GM12878 (cell line): ENCODE measurements at places on chromosomes 12 and 14.

DNA sequence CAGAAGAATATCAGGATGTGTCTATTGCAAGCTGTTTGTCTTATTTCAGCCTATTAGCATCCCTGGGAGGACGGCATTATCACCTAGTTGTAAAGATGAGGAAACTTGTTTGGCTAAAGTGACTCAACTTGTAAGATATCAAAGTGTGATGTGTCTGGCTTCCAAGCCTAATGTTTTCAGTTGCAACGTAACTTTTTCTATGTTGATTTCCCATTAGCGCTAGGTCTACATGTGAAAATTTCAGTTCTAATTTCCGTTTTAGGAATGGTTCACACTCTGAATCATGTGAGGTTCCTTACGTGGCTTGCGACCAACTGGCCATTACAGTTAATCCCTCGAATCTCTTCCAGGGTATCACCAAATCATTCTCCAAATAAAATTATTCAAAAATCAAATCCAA lies 58.0 kb downstream of the LLPH start:
- DNase-seq: peak; percentile 88
- peaks cover 23% of the 10 kb centered on the region for H3K4me1 ChIP-seq
- no peak overlapping the region for H3K4me3 ChIP-seq
- H3K27ac ChIP-seq: peak overlapping the region; percentile 93
- no peaks in the 10 kb centered on the region for H3K36me3 ChIP-seq

GRCh38 chr12:111227476-111228420 lies 141.1 kb downstream of the PHETA1 start:
- H3K27ac ChIP-seq: no peak overlapping the region
- DNase-seq: no peak
- H3K36me3 ChIP-seq: no peaks in the 10 kb centered on the region
- peaks cover 3% of the 10 kb centered on the region; the same call in 1 of the 2 replicates for H3K27me3 ChIP-seq
- no peak overlapping the region for H3K4me3 ChIP-seq
- no peaks in the 10 kb centered on the region for H3K4me1 ChIP-seq

DNA sequence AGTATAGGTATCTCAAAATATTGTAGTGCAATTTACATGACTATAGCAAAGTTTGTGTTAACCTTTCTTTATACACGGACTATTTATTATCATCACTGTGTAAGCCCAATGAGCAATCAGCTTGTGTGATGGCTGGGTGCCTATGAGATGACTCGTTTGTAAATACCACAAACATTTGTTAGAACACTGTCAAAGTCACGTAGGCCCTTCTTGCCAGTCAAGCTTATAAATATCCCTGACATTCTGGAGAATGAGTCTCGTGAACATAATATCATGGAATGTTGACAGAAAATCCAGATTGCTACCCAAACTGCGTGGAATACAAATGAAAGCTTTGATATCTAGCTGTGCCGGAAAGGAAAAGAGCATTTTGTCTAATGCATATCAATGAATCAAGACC lies 648.3 kb upstream of the MDGA2 start:
- H3K27ac ChIP-seq: no peak overlapping the region
- H3K4me1 ChIP-seq: no peaks in the 10 kb centered on the region
- H3K4me3 ChIP-seq: no peak overlapping the region

DNA sequence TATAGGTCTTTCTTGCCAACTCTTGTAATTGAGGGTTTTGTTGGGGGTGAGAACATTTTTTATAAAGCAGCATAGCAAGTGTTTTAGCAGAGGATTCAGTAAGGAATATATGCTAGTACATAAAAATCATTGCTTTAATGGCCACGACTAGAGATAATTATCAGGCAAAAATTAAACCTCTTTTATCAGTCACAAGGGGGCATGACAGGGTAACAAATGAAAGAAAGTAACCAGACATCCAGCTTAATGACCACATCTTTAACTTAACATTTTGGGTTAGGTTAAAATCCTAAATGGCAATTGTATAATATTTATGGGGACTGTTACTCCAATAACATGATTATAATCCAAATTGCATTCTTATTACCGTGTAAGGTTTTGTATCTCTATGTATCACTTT lies 119.6 kb downstream of the LRRIQ1 start:
- no peaks in the 10 kb centered on the region for H3K36me3 ChIP-seq
- DNase-seq: no peak
- H3K27me3 ChIP-seq: no peaks in the 10 kb centered on the region
- H3K4me3 ChIP-seq: no peak overlapping the region
- no peak overlapping the region for H3K27ac ChIP-seq
- H3K4me1 ChIP-seq: no peaks in the 10 kb centered on the region

DNA sequence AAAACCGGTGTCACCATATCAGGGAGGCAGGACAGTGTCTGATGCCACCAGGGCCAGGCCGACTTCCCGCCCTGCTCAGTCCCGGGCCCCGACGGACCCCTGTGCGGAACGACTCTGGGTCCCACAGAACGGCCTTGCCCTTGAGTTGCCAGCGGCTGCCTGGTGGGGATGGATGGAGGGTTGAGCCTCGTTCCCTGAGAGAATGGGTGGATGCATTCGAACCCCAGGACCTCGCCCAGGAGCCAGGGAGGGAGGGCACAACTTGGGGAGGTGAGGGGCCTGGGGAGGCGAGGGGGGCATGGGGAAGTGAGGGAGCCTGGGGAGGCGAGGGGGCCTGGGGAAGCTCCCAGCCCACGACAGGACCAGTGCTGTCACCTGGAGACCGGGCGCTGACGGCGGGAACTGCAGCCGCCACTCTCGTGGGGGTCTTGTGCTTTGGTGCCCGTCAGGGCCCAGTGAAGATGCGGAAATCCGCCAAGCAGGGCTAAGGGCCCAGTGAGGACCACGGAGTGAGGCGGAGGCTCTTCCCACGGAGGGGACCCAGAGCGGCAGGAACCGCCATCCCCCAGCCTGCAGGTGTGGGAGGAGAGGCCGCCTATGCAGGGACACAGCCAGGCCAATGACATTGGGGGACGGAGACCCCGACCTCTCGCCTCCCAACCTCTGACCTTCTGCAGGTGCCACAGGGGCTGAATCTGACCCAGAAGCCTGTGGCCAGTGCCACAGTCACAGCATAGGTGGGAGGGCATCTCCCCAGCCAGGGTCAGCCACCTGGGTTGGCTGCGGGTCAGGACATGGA lies 74.4 kb upstream of the GALNT9 start:
- no peak for DNase-seq
- no peaks in the 10 kb centered on the region for H3K27me3 ChIP-seq
- H3K27ac ChIP-seq: no peak overlapping the region
- H3K36me3 ChIP-seq: no peaks in the 10 kb centered on the region

DNA sequence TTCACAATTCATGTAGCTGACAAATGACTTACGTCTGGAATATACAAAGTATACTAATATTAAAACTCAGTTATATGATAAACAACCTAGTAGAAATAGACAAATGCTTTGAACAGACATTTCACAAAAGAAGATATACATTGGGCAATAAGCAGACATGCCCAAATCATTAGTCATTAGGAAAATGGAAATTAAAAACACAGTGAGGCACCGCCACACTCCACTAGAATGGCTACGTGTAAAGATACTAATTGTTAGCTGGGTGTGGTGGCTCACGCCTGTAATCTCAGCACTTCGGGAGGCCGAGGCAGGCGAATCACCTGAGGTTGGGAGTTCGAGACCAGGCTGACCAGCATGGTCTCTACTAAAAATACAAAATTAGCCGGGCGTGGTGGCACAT lies 248.9 kb upstream of the TMEM132C start:
- H3K4me3 ChIP-seq: no peak overlapping the region
- no peaks in the 10 kb centered on the region for H3K27me3 ChIP-seq
- DNase-seq: no peak
- H3K4me1 ChIP-seq: no peaks in the 10 kb centered on the region
- no peaks in the 10 kb centered on the region for H3K36me3 ChIP-seq
- H3K27ac ChIP-seq: no peak overlapping the region

DNA sequence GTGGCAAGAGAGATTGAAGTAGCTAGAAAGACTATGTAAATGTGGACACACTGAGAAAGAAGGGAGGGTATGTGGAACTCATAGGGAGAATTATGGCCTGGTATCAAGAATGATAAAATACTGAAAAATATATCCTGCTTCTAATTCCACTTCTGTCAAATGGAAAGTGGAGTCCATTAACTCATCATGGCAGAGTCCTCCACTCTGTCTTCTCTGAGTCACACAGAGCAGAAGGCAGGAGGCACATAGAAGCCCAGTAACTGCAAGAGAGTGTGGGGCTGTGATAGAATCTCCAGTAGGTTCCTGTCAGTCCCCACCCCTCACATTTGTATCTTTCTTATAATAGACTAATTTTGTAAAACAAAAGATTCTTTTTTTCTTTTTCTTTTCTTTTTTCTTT lies 223.7 kb downstream of the AKAP6 start:
- no peak for DNase-seq
- H3K4me3 ChIP-seq: no peak overlapping the region
- no peaks in the 10 kb centered on the region for H3K27me3 ChIP-seq
- no peaks in the 10 kb centered on the region for H3K36me3 ChIP-seq
- H3K4me1 ChIP-seq: no peaks in the 10 kb centered on the region

- DNase-seq: no peak
- H3K27ac ChIP-seq: no peak overlapping the region
- H3K36me3 ChIP-seq: no peaks in the 10 kb centered on the region
- H3K27me3 ChIP-seq: no peaks in the 10 kb centered on the region
- peaks cover 16% of the 10 kb centered on the region for H3K4me1 ChIP-seq
These were observed 16.7 kb downstream of the HRK start for GRCh38 chr12:116864371-116865160.

DNA sequence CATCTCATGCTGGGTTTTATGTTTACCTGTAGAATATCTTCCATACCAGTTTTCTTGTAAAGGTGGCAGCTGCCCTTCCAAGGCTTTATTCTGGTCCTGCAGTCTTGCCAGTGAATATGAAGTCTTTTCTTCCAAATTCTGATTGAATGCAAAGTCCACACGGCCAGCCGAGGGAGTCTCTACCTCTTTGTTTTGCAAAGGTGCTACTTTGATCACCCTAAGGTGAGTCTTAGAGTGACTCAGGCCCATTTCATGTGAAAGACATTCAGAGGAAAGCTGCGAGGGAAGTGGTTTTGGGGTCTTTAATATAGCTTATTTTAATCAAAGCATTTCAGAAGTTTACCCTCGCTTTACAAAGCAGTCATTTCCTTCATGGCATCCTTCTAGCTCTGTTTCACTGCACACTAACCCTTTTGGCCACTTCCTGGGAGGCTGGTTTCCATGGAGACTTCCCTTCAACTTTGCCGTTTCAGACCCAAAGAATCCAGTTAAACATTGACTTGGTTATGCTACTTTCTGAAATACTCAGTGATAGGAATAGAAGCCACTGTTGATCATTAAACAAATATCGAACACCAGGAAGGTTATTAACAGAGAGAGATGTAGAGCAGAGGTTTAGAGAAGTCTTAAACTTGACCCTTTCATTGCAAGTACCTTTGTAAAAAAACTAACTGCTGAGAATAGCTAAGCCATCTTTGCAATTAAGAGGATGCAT lies at the start of gene CCDC198:
CCDC198 (minus strand) TSS at position 391 of the 715 bp plus-strand sequence; CDS start at position 249, 142 bp downstream.
- no peaks in the 10 kb centered on the region for H3K4me1 ChIP-seq
- no peaks in the 10 kb centered on the region for H3K36me3 ChIP-seq
- no peaks in the 10 kb centered on the region for H3K27me3 ChIP-seq
- DNase-seq: peak; percentile 65
- H3K4me3 ChIP-seq: no peak within 1 kb of the TSS
- H3K27ac ChIP-seq: no peak within 1 kb of the TSS

DNA sequence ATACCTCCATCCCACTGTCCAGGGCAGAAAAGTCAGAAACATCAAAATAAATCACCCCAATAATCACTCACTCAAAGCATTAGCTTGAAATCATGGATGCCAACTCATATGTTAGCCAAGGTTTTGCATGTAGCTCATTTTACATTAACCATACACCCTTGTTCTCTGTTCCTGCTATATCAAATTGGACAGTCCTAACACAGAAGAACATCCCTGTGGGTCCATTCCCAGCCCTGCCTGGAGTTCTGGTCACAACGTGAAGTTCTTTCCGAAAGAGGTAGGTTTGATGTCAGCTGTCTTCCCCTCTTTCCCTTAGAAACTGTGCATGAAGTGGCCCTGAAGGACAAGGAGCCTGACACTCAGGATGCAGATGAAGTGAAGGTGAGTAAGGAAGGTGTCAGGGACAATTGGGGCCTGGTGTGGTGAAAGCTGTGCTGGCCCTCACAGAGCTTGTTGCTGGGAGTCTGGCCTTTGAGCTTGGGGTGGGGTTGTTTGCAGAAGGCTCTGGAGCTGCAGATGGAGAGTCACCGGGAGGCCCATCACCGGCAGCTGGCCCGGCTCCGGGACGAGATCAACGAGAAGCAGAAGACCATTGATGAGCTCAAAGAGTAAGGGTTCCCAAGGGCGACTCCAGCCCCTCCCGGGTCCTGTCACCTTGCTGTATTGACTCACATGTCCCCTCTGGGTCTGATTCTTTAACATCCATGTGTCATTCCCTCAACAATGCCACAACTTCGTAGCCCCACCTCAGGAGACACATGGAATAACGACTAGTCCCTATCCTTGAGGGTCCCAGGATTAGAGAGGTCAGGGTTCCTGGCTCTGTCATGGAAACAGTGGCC lies 15.0 kb upstream of the PIP4K2C start:
- H3K27me3 ChIP-seq: no peaks in the 10 kb centered on the region; the same call in none of the 2 replicates
- no peak overlapping the region for H3K4me3 ChIP-seq
- no peak for DNase-seq
- no peak overlapping the region for H3K27ac ChIP-seq
- H3K36me3 ChIP-seq: no peaks in the 10 kb centered on the region
- H3K4me1 ChIP-seq: no peaks in the 10 kb centered on the region

DNA sequence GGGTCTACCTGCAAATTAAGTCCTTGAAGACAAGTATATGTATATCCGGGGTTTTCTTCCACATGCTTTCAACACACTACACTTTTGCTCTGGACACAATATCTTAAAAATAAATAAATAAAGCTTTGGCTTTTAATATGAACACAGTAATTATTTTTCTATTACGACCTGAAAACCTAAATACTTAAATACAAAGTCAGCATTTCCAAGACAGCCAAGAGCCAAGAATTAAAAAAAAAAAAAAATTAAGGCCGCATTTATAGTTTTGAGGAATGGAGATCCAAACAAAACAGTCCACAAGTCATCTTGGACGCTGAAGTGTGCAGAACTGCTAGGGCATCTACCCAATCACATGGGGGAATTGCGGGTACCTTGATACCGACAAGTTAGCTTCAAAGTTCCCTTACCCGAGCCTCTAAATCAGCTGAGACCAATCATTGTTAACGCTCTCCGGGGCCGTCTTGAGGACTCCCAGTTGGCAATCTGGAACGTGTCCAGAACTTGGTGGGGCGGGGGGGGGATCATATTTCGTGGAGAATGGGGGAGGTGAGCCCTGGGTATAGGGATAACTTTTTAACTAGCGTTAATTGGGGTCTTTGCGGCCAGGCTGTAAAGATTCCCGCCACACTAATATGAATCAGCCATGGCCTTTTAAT lies 731 bp upstream of the PCNX4 start:
- peak overlapping the region; percentile 95 for H3K27ac ChIP-seq
- H3K36me3 ChIP-seq: no peaks in the 10 kb centered on the region
- H3K4me1 ChIP-seq: peaks cover 11% of the 10 kb centered on the region
- no peaks in the 10 kb centered on the region for H3K27me3 ChIP-seq
- no peak for DNase-seq

GRCh38 chr14:28356819-28357218 lies 409.8 kb upstream of the FOXG1 start:
- no peak for DNase-seq
- no peaks in the 10 kb centered on the region for H3K27me3 ChIP-seq
- no peaks in the 10 kb centered on the region for H3K4me1 ChIP-seq
- H3K36me3 ChIP-seq: no peaks in the 10 kb centered on the region
- H3K27ac ChIP-seq: no peak overlapping the region

GRCh38 chr14:24817212-24818057 lies 183.4 kb upstream of the GZMB start:
- H3K27me3 ChIP-seq: no peaks in the 10 kb centered on the region
- no peaks in the 10 kb centered on the region for H3K4me1 ChIP-seq
- H3K36me3 ChIP-seq: no peaks in the 10 kb centered on the region
- H3K4me3 ChIP-seq: no peak overlapping the region
- no peak overlapping the region for H3K27ac ChIP-seq

GRCh38 chr12:132422381-132423043 lies 67.4 kb upstream of the FBRSL1 start:
- no peak for DNase-seq
- no peaks in the 10 kb centered on the region for H3K36me3 ChIP-seq
- no peaks in the 10 kb centered on the region for H3K27me3 ChIP-seq
- no peaks in the 10 kb centered on the region for H3K4me1 ChIP-seq
- no peak overlapping the region for H3K27ac ChIP-seq
